ENCODE measurements at places on chromosomes 13 and 19.

DNA sequence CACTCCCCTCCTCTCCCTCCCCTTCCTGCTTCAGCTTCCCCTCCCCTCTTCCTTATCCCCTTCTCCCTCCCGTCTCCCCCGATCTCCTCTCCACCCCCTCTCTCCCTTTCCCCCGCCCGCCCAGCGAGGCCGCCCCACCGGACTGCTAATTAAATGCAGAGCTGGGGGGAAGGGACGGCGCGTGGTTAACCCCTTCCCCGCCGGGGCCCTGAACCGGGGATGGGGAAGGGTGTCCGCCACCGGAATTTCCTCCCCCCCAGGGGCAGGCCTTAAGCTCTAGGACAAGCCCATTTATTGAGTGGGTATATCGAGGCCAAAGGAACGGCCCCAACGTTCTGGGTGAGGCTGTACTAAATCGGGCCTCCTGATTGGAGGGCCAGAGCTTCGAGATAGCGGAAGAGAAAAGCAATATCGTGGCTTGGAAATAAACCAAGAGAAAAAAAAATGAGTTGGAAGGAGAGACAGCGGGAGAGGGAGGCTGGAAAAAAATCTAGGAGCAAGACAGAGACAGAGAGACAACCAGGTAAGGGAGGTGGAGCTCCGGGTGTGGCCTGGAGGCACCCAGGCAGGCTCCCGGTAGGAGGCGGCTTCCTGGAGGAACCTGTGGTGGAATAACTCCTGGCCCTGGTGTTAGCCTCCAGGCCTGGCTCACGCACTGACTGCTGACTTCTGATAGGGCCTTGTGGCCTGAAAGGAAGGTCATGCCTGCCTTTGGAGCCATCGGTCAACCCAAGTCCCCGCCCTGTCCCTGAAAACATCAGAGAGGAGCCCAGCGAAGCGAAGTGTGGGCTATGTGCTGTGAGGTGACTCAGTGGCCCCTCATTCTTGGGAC lies 11.6 kb upstream of the JUND start:
- peak; percentile 59 for DNase-seq

DNA sequence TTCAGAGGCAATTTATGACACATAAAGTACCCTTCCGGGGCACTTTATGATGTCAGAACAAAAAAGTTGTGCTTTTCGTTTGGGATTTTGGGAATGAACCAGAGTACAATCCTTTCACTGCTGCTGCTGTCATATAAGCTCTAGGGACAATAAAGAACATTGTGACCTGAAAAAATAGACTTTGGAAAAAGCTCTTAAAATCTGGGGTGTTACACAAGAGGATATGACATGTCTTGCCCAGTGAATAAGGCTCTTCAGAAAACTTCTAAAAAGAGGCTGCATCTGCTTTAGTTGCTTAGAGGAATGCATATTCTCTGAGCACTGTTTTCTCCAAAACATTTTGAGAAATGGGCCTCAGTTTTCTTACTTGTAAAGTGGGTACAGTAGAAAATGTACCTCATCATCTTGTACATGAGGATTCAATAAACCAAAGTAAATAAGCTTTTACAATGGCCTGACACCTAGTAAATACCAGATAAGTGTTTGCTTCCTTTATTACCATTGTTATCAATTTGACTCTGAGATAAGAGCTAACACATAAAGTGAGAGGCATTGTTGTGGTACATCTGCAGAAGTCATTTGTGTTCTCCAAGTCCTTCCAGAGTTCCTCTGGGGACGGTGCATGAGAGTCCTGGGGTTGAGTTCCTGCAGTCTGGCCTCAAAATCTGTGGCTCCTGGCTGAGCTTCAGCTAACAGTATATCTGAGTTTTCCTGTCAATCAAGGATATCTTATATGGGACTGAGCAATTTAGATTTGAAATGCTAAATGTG lies 67.4 kb upstream of the EDNRB start:
- DNase-seq: no peak

DNA sequence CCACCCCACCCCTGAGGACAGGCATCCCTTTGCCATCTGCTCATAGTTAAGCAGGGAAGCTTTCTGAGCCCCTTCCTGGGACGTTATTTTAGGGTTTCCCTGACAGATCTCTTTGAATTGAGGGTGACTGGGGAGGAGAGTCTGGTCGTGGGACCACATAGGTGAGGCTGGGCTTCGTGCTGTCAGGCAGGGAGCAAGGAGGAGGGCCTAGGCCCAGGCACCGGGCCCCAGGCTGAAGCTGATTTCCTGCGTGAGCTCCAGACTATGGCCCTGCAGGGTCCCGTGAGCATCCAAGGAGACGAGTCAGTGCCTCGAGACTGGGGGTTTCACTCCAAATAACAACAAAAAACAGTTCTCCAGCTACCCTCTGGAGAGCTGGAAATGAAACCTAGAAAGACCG lies 60.4 kb downstream of the MYO9B start:
- no peak for DNase-seq

DNA sequence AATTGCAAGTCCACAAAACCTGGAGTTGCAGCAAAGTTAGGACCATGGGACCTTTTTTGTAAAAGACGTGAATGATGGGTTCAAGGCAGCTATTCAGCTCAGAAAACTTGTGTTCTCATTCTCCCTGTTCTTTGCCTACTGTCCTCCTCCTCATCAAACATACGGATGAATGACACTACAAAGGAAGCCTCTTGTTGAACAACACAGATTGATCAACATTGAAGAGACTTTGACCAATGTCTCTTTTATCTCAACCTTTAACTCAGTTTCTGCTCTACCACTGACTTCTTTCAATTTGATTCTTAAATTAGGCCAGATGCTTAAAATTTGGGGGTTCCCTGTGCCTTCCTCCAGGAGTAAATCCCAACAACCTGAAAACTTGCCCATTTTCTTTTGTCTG lies 27.9 kb upstream of the KLF12 start:
- no peak for DNase-seq

DNA sequence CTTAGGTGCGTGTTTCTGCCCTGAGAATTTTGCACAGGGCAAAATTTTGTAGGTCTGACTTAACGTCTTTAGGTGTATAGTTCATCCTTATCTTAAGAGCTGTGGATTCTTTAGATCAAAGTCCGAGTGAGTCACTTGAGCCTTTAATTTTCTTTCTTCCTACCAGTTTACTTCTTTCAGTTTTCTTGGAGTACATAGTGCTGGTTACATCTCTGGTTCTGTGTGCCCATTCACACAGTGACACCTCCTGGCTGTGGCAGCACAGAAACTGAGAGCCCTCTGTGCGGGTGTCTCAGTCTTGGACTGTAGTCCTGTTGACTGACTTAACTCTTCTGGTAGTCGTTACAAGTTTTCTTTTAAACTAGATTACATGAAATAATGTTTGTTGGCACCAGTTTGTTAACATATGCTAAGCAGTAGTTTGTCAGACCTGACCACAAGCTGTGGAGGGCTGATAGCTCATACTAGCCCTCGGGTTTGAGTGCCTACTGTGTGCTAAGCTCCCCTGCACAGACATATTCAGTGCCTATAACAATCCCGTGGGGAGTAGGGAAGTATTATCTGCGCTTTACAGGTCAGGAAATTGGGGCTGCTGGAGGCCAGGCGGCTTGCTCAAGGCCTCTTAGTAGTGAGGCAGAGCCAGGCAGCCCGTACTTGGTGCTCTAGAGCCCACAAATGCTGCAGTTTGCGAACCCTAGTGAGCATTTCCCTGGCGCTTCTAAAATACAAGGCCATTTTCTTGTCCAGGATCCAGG lies 1.6 kb downstream of the GATAD2A start:
- DNase-seq: peak; percentile 40

DNA sequence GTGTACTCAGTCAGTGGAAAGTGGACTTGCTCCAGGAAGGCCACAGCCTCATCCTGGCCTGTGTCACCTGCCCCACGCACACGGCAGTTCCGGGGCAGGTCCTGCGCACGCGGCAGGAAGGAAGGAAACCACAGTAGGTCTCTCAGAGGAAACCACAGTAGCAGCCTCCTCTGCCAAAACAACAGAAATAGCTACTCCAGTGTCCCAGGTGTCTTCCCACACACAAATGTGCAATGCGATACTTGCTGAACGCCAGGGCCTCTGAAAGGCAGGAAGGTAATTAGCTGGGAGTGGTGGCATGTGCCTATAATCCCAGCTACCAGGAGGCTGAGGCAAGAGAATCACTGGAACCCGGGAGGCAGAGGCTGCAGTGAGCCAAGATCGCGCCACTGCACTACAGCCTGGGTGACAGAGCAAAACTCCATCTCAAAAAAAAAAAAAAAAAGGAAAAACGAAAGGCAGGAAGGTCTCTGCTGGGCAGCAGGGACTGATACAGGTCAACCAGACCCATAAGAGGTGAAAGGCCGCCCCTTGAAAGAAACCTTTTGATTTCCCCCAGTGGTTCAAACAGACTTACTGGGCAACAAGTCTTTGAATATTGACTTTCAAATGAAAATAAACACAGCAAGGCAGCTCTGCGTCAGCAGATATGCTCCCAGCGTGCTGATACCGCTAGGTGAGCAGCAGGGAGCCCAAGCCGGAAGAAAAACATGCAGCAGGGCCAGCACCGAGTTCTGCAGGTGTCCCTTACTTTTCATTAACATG lies 49.5 kb downstream of the CRYL1 start:
- no peak for DNase-seq

GRCh38 chr13:111020546-111020945 lies 94.6 kb upstream of the ARHGEF7 start:
- DNase-seq: no peak

DNA sequence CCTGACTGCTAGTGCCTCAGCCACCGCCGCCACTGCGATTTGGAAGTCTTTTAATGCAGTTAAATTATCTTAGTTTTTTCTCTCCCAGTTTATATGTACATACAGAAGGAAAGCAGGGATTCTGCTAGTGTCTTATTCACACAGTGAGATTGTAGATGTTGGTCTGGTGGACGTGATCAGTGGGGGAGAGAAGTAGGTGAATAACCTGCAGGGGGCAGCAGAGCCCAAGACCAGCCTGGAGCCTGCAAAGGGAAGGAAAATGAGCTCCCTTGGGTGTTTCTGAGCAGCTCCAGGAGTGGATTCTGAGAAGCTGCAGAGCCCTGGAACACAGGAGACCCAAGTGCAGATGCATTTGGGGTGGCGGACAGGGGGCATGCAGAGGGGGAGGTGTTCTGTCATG lies 26.3 kb downstream of the ZNF844 start:
- DNase-seq: peak; percentile 67

GRCh38 chr19:18428173-18428786 lies 9.1 kb downstream of the SSBP4 start:
- DNase-seq: no peak

GRCh38 chr13:49254007-49254406 lies 6.3 kb downstream of the CDADC1 start:
- no peak for DNase-seq

GRCh38 chr13:50994651-50995050 lies 85.1 kb downstream of the RNASEH2B start:
- no peak for DNase-seq

GRCh38 chr13:29819143-29819542 lies 31.3 kb downstream of the UBL3 start:
- DNase-seq: no peak

All from hepatic stellate cell (primary cell).